ENCODE measurements at places on chromosomes 2 and 18.

DNA sequence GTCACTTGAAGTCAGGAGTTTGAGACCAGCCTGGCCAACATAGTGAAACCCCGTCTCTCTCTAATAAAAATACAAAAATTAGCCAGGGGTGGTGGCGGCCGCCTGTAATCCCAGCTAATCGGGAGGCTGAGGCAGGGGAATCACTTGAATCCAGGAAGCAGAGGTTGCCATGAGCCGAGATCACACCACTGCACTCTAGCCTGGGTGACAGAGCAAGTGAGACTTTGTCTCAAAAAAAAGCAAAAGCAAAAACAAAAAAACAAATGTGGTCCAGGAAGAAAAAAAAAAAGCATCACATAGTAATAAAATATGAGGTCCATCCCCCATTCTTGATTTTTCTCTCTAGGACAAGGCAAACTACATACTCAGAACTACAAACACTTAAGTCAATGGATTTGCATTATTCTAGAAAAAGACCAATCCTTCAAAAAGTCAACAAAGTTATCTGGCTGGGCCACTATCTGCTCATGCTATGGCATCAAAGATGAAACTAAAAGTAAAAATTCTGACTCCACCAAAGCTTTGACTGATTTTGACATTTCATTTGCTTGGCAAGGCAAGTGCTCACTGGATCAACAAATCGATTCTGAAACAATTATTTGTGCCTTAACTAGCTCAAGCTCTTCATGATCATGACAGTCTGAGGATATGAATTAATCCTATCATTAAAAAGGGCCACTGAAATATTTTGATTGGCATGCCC, 28.4 kb downstream of the MEX3C start:
- DNase-seq: no peak

- DNase-seq: no peak
Measured at GRCh38 chr2:163564236-163564635, 171.6 kb downstream of the FIGN start.

DNA sequence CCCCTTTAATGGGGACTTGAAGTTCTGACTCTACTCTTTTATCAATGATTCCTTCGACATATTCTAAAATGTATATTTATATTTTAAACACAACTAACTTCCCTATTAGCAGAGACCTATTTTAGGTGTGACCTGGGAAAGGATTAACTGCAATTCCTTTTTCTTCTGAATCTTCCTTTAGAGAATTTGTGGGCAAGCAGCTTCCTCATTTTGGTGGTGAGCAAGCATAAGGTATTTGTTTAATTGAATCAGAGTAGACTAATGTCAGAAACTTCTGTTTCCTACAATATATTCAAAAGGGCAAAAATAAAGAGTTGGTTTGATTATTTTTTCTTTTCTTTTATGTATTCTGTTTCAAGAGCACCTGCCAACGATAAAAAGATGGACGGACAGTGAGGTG, 237.0 kb downstream of the IKZF2 start:
- no peak for DNase-seq

GRCh38 chr2:237298151-237299118, 115.5 kb downstream of the COL6A3 start:
- DNase-seq: peak; percentile 64

- DNase-seq: no peak
Measured at GRCh38 chr2:238415036-238415764, 11.5 kb upstream of the ASB1 start.

GRCh38 chr2:31467426-31467825, 52.9 kb upstream of the XDH start:
- DNase-seq: no peak

- no peak for DNase-seq
Measured at GRCh38 chr2:218896501-218897393, 16.1 kb downstream of the WNT10A start.

DNA sequence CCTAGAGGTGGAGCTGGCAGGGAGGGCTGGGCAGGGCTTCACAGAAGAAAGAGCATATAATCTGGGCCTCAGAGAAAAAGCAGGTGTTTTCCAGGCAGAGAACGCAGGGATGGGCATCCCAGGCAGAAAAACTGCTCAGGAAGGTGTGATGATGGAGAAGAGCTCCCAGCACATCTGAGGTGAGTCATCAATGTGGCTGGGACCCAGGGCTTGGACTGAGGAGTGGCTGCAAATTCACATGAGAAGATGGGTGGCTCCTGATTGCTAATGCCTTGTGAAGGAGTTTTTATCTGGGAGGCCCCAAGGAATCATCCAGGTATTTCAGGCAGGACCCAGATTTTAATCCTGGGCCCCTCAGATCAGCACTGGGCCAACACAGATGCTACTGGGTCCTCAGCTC, 10.2 kb downstream of the IL1F10 start:
- DNase-seq: no peak

- DNase-seq: peak; percentile 43
Measured at GRCh38 chr2:53104263-53104662, 663.3 kb upstream of the CHAC2 start.

DNA sequence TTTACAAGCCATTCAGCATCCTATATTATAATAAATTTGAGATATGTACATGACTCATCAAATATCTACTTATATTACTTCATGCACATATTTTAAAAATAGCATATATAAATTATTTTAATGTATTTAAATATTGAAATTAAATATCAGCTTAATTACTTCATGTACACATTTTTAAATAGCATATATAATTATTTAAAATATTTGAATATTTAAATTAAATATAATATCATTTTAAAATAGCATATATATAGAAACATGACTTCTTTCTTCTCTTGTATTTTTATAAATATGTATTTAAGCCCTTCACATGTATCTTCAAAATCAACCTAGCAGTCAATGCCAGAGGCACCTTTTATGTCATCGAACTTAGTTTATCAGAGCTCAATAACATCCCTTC, 298.8 kb upstream of the DSEL start:
- no peak for DNase-seq

DNA sequence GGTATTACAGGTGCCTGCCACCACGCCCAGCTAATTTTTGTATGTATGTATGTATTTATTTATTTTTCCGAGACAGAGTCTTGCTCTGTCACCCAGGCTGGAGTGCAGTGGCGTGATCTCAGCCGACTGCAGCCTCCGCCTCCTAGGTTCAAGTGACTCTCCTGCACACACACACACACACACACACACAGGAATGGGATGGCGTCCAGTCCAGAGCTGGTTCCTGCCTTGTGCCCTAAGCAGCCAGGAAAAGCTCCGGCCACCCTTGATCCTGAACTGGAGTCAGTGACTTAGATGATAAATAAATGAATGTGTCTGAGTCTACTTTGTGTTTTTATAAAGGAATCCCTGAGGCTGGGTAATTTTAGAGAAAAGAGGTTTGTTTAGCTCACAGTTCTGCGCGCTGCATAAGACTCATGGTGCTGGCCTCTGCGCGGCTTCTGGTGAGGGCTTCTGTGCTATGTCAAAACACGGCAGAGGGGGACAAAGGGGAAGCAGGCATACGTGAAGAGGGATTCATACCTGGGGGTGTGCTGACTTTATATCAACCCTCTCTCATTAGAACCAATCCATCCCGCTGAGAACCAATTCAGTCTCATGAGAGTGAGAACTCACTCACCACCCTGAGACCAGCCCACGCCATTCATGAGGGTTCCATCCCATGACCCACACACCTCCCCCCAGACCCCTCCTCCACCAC, 59.7 kb upstream of the PHLPP1 start:
- no peak for DNase-seq

GRCh38 chr2:238502956-238503791, 76.4 kb downstream of the ASB1 start:
- DNase-seq: no peak

GRCh38 chr2:147980940-147981528, 39.5 kb downstream of the ORC4 start:
- no peak for DNase-seq

DNA sequence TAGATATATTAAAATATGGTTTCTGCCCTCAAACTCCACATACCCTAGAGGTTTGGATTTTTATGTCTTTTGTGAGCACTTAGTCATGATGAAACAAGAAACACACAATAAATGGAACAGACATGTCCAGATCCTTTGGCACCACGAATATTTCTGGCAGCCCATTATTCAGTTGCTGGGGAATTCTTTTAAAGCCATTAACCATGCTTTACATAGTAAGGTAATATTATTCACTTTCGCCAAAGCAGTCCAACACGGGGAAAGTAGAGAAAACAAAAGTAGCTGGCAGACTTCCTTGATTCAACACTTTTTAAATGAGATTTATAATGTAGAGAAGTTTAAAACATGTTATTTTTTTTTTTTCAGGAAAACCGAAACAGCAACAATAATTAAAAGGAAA, 235.4 kb downstream of the PIEZO2 start:
- peak; percentile 18 for DNase-seq

DNA sequence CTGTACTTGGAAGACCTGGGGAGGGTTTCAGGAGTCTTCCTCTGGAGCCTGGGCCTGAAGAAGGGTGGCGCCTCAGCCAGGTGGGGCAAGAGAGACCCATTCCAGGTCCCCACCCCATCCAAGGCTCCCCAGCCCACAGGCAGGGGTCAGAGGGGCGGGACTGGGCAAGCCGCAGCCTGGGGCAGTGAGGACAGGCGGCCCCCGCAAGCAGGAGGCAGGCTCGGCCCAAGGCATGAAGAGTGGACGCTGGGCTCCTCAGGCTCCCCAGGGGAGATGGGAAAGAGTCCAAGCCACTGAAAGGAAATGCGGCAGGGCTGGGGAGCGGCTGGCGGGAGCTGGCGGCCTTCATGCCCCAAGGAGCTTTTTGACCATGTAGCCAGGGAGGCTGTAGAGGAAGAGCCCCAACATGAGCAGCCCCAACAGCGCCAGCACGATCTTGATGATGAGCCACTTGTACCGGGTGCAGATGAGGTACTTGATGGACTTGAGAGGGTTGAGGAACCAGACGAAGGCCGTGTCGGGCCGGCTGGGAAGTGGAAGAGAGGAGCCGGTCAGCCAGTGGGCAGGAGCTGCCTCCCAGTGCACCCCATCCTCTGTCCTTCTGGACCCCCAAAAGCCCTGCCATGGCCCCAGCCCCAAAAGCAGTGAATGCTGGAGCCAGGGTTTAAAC, 20.1 kb downstream of the OTOF start:
- no peak for DNase-seq

DNA sequence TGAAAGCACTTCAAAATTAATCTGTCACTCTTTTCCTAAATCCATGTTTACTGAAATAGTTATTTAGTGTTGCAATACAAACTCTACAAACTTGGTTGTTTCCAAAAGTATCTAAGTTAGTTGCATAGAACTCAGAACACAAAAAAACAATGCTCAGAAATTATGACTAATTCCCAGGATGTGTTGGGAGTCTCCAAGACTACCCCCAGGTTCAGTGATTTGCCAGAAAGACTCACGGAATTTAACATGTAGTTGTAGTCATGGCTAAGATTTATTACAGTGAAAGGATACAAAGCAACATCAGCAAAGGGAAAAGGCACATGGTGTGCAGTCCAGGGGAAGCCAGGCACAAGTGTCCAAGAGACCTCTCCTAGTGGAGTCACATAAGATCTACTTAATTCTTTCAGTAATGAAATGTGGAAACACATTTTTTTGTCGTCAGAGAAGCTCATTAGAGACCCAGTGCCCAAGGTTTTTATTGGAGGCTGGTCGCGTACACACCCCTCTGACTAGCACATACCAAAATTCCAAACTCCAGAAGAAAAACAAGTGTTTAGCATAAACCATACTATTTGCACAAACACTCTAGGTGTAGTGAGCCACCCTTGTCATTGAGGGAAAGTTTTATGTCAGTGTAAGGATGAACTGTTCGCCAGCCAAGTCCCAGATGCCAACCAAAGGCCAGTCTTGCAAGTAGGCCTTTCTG, 43.3 kb upstream of the CYP20A1 start:
- DNase-seq: no peak

DNA sequence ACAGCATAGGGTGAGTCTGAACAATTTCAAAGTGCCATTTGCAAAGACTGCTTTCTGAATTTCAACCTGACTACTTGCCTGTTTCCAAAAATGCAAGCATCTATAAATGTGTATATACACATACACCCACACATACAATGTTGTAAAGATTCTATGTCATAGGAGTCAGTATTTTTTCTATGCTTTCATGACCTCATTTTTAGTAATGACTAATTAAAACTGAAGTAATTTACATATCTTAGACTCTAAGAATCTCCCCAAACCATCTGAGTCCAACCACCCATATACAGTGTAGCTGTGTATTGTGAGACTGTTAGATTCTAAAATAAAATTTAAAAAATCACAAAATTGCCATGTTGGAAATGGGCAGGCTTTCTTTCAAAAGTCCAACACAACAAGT, 162.0 kb upstream of the STK17B start:
- DNase-seq: no peak

DNA sequence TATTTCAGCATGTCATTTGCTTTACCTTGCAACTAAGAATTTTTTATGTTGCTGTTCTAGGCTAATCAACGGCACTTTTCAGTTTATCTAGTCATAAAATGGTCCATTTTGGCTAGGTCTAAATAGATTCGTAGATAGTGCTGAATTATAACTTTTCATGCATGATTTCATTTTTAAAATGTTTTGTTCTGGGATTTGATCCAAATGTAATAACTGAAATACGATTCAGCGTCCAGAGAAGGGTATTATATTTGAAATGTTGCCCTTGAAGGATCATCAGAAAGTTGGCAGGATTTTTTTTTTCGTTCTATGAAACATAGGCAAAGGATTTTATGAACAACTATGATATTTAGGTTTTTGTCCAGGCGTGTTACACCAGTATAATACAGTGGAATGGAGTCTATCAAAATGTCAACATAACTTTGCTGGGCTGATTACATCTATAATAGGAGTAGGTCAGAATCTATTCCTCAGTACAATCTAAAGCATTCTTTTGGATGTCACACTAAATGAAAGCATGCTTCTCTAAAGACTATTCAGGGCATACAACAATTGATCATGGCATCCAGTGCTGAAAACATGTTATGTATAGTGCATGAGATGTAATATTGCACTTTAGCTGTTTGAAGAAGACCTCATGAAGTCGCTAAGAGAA, 24.8 kb downstream of the TTC27 start:
- DNase-seq: peak; percentile 51

- peak; percentile 3 for DNase-seq
Measured at GRCh38 chr18:63603772-63604171, 16.6 kb downstream of the SERPINB13 start.

GRCh38 chr2:120224735-120225548, 1.7 kb upstream of the TMEM185B start:
- DNase-seq: no peak

GRCh38 chr2:207163756-207164005, 2.1 kb downstream of the KLF7 start:
- no peak for DNase-seq

Measured in fibroblast of the aortic adventitia (primary cell).